A549 treated with ZK216348 at 1 μM for 4 hours (cell line): ENCODE measurements at places on chromosomes 3 and 15. TPM values are rescaled to one million over a fixed set of nuclear protein-coding genes. Genes with fewer than 3 reads are reported as not detected.

ANKUB1 gene
- not detected in 5 replicates for total RNA-seq

ACTRT3 gene
- total RNA-seq = 2.9 to 3.6 TPM (median 3.4 TPM) in 5 replicates

TTC23 gene
- 9.1 to 15.8 TPM (median 10.0 TPM) in 5 replicates for total RNA-seq

NANOGP8 gene
- not detected in 5 replicates for total RNA-seq

EPHB1 gene
- 0.06 to 0.20 TPM (median 0.12 TPM) in 3 of 5 replicates, not detected in the others for total RNA-seq

EPHA3 gene
- not detected in 5 replicates for total RNA-seq

TIMP4 gene
- 10.8 to 13.2 TPM (median 12.0 TPM) in 5 replicates for total RNA-seq

PLA2G4B gene
- total RNA-seq = 0.51 to 3.3 TPM (median 2.2 TPM) in 5 replicates

KNG1 gene
- 0.09 TPM in 1 of 5 replicates, not detected in the others for total RNA-seq

AMOTL2 gene
- 35.6 to 51.8 TPM (median 51.2 TPM) in 5 replicates for total RNA-seq

CYP1A2 gene
- not detected in 5 replicates for total RNA-seq

PPIP5K1 gene
- total RNA-seq = 3.7 to 9.2 TPM (median 5.5 TPM) in 5 replicates

P3H2 gene
- 26.7 to 37.7 TPM (median 35.2 TPM) in 5 replicates for total RNA-seq

SNURF gene
- 8.4 to 16.7 TPM (median 14.6 TPM) in 5 replicates for total RNA-seq

ECE2 gene
- total RNA-seq = not detected in 5 replicates

PLCL2 gene
- 4.5 to 6.2 TPM (median 5.5 TPM) in 5 replicates for total RNA-seq

LDHAL6B gene
- not detected in 5 replicates for total RNA-seq
